Body of pancreas (tissue), 4 donors: ENCODE measurements at places on chromosomes 3 and 15. TPM values are rescaled to one million over a fixed set of nuclear protein-coding genes. Genes with fewer than 3 reads are reported as not detected.

Gene FBXO40
- total RNA-seq, result not detected

Gene PFN2
- 17.1 TPM for total RNA-seq

Gene CRYBG3
- total RNA-seq, result 17.1 TPM

Gene C3orf22
- not detected for total RNA-seq

Gene MUC13
- 0.66 TPM for total RNA-seq

Gene HAUS2
- 24.7 TPM for total RNA-seq

Gene RBP2
- total RNA-seq, result not detected

Gene GPR176
- total RNA-seq, result 4.7 TPM

Gene CKMT1B
- 13.5 TPM for total RNA-seq

Gene CNTN3
- 7.3 TPM for total RNA-seq

Gene ALDH1A3
- 33.9 TPM for total RNA-seq

Gene SOX14
- not detected for total RNA-seq

Gene GNAT1
- total RNA-seq, result not detected

Gene SAMD7
- total RNA-seq, result not detected

Gene APBA2
- total RNA-seq, result 29.0 TPM

Gene GOLGA8Q
- 0.26 TPM for total RNA-seq

Gene GJD2
- 4.0 TPM for total RNA-seq

Gene DAPK2
- total RNA-seq, result 2.9 TPM

Gene GPR15
- not detected for total RNA-seq

Gene ZNF80
- not detected for total RNA-seq

Gene C2CD4B
- 75.8 TPM for total RNA-seq

Gene MGLL
- 20.2 TPM for total RNA-seq

Gene SLC28A2
- total RNA-seq, result 2.3 TPM

Gene CLDN16
- 4.4 TPM for total RNA-seq

Gene ZBTB20
- 48.3 TPM for total RNA-seq

Gene CCDC39
- 0.26 TPM for total RNA-seq

Gene ARPIN
- 40.5 TPM for total RNA-seq

Gene HHLA2
- not detected for total RNA-seq

Gene GOLGA6L10
- total RNA-seq, result 10.2 TPM

Gene HRG
- total RNA-seq, result not detected
